Kidney epithelial cell (primary cell): ENCODE measurements at places on chromosomes 1 and 21.

GRCh38 chr1:243244432-243244841 lies 10.6 kb downstream of the CEP170 start:
- DNase-seq, result no peak

- no peak for DNase-seq
These were observed 9.5 kb downstream of the RER1 start for GRCh38 chr1:2400950-2401649.

DNA sequence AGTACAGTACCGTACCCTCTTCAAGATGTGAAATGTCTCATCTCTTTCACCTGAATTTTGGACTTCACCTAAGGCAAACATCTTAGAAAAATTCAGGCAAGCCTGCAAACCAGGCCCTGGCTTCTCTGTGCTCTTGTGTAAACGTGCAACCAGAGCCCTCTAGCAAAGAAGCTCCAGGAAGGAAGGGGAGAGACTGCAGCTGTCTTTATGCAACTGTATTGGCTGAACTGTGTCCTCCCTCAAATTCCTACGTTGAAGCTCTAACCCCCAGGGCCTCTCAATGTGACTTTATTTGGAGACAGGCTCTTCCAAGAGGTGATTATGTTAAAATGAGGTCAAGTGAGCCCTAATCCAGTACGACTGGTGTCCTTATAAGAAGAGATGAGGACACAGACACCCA lies 60.3 kb downstream of the SLC45A1 start:
- no peak for DNase-seq

GRCh38 chr1:200890818-200891773 lies 3.6 kb upstream of the INAVA start:
- DNase-seq, result no peak

DNA sequence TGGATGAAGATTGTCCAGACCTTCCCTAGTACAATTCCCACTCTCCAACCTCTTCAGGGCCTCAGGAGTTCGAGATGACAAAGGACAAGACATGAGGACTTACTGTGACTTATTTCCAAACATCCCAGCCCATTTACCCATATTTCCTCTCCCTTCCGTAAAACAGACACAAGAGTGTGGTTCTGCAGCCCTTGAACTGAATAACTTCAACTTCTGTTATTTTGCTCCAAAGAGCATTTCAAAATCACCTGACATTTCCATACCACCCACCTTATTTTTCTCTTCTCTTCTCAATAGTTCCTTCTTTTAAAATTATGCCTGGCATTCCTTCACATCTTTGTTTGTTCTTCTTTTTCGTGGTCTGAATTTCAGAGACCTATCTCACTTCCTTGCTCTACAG lies 8.7 kb upstream of the OR10K2 start:
- DNase-seq, result no peak

DNA sequence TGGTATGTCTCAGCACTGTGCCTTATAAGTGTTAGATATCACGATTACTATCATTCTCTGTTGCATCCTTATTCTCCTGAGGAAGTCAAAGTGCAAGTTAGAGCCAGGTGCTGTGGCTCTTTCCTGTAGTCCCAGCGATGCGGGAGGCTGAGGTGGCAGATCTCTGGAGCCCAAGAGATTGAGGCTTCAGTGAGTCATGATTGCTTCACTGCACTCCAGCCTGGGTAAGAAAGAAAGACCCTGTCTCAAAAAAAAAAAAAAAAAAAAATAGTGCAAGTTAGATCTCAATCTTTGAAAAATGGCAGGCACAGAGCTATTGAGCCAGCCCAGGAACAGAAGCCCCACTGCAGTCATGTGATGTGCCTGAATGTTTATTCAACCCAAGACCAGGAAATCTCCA lies 147.8 kb upstream of the POGK start:
- DNase-seq, result no peak

GRCh38 chr1:116345011-116345410 lies 28.0 kb upstream of the ATP1A1 start:
- no peak for DNase-seq
